HepG2 (cell line): ENCODE measurements at places on chromosomes 1 and 21.

- DNase-seq = no peak
Measured at GRCh38 chr1:182861994-182862393, 22.8 kb downstream of the DHX9 start.

DNA sequence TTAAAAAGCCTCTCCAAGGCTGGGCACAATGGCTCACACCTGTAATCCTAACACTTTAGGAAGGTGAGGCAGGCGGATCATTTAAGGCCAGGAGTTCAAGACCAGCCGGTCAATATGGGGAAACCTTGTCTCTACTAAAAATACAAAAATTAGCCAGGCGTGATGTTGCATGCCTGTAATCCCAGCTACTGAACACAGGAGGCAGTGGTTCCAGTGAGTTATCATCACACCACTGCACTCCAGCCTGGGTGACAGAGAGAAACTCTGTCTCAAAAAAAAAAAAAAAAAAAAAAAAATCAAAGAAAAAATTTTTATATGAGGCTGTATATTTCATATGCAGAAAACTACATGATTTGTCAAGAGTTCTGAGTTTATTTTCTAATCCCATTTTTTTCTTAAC is 1107.1 kb upstream of the TMPRSS15 start:
- DNase-seq = no peak

DNA sequence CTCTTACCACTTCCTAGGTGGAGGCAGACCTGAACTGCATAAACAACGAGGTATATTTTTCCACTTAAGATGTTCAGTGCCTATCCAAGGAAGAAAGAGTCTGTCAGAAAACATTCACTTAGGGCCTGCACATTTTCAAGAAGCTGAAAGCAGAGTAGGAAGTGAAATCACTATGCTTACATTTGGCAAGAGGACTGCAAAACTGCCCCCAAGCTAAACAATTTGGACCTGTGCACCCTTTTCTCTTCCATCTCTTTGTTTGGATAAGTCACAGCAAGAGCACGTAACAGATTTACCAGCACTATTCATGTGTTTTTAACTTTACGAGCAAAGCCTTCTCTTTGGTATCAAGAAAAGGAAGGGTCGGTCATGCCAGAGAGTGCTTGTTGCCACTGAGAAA is 13.2 kb upstream of the BEND5 start:
- DNase-seq = no peak

DNA sequence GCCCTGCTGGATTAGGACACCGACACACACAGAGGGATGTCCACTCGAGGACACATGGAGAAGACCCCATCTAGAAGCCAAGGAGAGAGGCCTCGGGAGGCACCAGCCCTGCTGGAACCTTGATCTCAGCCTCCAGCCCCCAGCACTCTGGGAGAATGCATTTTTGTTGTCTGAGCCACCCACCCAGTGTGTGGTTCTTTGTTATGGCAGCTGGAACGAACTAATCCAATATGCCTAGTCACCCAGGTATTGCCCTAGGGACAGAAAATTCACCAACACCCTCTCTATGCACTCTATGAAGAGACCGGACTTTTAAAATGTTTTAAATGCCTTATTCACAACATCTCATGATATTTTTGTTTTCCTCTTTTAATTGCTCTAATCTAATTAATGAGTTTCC is 117.4 kb downstream of the CRYAA start:
- no peak for DNase-seq

- DNase-seq = no peak
Measured at GRCh38 chr1:181497870-181498269, 14.6 kb downstream of the CACNA1E start.

- DNase-seq = no peak
Measured at GRCh38 chr1:99749504-99750347, 16.7 kb downstream of the FRRS1 start.

DNA sequence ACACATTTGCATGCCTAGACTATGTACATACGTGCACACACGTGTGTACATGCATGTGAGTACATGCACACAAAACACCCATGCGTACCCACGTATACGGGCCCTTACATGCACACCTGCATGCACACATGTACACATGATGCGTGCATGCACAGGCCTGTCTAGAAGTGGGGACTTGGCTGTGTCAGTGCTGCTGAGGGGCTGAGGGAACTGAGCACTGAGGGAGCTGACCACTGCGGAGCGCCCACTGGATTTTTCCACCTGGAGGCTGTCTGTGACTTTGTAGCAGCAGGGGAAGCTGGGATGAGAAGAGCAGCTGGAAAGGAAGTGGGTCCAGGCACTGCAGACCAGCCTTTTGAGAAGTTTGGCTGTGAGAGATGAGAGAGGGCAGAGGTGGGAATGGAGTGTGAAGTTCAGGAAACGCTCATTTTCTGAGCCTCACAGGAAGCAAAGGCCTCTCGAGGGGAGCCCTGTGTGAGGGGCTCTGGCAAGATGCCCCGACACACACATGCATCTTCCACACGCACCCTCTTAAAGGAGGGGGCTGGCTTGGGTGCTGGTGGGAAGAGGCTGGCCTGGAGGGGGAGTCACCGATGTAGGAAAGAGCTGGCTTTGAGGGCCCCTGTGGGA is 20.9 kb downstream of the PODN start:
- DNase-seq = no peak

- DNase-seq = no peak
Measured at GRCh38 chr1:64459743-64460142, 10.2 kb upstream of the CACHD1 start.

DNA sequence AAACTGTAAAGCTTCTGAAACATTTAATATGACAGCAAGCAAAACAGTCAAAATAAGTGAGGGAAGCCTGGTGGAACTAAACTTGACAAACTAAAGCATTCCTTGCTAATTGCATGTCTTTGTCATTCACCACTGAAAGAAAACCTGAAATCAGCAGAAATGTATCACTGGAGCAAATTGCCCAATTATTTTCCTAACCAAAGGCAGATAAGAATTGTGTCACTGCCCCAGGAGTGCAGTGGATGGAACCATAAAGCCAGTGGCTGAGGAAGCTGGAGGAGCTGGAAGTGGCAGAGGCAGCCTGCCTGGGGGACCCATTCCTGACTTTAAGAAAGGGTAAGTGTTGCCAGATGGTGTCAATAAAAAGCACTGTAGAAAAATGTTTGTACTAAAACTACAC is 2.7 kb upstream of the SLC30A10 start:
- DNase-seq = no peak

- no peak for DNase-seq
Measured at GRCh38 chr1:30028283-30028682, 695.1 kb downstream of the MATN1 start.

GRCh38 chr1:205466595-205467220 is 10.9 kb upstream of the BLACAT1 start:
- no peak for DNase-seq

- DNase-seq = no peak
Measured at GRCh38 chr1:7298145-7298544, 473.0 kb upstream of the VAMP3 start.

- no peak for DNase-seq
Measured at GRCh38 chr21:42156690-42157605, 62.0 kb upstream of the ABCG1 start.
